ENCODE measurements at places on chromosomes 2 and 18.

DNA sequence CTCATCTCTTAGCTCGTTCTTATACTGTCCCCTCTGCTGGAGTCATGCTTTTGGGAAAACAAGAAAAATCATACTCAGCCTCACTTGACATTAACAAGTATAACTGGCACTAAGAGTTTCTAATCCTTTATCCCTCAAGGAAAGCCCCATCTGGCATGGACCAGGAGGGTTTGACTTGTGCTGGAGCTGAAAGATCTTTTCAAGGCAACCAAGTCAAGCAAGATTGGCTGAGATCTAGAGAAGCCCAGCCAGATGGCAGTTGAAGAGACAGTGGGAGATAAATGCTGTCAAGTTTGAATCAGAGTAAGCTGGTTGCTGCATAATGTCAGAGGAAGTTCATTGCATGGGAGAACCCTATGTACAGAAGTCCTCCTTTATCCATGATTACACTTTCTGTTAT is 336.5 kb upstream of the LRP1B start:
- DNase-seq, result no peak

- no peak for DNase-seq
Measured at GRCh38 chr18:9746958-9747357, 38.9 kb downstream of the RAB31 start.

GRCh38 chr2:170362871-170363631 is 185.1 kb downstream of the MYO3B start:
- DNase-seq, result no peak

GRCh38 chr2:224334726-224335125 is 67.2 kb downstream of the FAM124B start:
- no peak for DNase-seq

DNA sequence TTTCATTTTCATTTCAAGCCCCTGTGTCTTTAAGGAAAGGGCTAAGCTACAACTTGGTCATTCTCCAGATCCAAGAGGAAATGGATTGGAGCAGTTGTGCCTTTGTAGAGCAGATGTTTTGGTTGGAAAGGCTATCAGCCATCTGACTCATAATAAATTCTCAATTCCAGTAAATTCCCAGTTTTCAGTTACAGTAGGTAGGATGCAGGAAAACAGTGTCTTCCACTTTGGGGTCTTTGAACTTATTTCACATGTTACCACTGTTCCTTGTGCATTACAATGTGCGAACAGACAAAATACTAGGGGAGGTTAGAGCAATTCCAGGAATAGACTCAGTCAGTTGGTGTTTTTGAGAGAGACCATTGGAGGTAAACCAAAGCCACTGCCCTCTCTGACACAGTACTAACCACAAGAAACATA is 211.9 kb downstream of the BABAM2 start:
- DNase-seq, result peak; percentile 53

- DNase-seq, result no peak
Measured at GRCh38 chr18:35730691-35731370, 149.3 kb downstream of the GALNT1 start.

DNA sequence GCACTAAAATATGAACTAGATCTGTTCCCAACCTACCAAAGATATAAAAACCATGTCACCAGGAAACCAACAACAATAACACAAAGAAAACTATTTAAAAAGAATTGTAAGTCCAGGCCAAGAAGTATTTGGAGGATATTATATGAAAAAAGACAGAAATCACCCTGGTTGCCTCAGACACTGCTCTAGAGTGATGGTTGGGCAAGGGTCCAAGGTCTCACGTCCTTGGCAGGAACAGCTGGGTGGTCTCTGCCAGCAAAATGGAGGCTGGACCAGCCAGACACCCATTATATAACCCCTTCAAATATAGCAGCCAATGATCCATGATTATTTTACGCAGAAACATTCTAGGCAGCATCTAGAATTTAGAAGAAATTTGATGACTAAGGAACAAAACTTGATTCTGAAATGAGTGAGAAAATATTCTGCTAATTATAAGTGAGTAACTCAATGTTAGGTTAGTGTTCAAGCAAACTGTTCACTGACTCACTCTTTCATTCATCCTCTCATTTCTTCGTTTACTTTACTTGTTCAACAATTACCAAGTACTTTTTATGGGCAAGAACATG is 35.4 kb downstream of the MRPL35 start:
- no peak for DNase-seq

DNA sequence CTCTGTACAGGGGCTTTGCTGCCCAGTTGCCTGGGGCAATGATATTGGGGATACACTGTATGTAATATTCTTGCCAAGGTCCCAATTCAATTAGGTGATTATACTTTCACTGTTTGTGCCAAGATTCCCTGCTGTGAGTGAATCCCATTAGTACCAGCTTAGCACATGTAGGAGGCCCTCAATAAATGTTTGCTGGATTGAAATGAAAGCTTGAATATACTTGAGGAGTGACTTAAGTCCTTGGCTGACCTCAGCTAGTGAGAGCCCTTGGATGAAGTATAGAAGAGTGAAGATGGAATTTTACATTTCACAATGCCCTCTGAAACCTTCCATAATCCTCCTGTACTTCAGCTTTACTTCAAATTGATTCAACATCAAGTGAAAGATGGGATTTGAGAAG is 102.9 kb downstream of the GATA6 start:
- DNase-seq, result no peak

DNA sequence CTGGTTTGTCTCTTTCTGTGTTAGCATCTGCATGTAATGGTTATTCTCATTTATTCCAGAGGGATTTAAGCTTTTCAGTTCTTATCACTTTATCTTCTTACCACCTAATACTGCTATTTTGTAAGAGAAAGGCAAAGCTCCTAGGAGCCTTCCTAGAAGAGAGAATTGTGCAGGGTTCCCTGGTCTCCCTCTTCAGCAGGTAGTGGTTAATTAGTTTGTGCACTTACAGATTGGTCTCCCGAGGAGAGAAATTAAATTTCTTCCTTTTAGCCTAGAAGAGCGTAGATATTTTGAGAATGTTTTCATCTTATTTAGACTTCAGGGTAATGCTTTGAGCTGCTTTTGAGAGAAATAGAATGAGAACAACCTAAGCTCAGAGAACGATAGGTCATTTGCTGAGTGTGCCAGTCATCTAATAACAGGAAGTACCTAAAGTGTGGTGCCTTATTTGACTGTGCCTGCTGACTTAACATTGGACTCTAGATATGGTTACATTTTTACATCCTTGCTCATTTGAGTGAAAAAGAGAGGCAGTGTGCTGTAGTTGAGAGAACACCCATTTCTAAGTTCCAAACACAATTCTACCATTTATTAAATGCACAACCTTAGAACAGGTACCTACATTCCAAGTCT is 651.4 kb downstream of the STK39 start:
- no peak for DNase-seq

DNA sequence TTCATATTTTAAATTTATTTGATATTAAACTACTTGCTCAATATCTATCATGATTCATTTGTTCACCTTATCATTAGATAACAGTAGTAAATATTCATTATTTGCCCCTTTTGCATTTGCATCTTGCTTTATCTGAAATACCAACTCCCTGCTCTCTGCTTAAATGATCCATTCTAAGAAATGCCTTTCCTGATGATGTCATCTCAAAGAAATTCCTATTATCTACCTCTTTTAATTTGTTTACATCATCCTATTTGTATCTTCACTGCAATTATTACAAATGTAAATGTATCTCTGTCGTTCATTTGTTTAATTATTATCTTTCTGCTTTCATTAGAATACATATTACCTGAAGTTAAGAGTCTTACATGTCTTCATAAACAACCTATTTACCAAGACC is 549.9 kb downstream of the CBLN2 start:
- no peak for DNase-seq

DNA sequence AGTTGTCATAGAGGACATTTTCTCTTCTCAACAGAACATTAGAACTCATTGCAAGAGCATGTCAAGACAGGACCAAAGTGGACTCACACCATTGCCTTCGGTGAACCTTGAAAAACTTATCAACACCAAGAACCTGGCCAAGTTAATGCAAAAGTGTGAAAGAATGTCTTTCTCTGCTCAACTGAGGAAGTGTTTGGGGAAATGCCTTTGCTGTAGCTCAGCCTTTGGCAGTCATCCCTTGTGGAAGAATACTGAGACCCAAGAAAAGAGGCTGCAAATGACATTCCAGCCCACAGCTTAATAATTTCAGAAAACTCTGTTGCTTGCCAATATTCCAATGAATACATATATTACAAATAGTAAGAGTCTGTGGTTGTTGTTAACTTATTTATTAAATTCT is 728.8 kb upstream of the PIK3C3 start:
- no peak for DNase-seq

GRCh38 chr18:45653090-45653489 is 37.8 kb downstream of the SLC14A2 start:
- DNase-seq, result no peak

GRCh38 chr2:199495147-199495546 is 37.4 kb upstream of the SATB2 start:
- DNase-seq, result no peak

- DNase-seq, result no peak
Measured at GRCh38 chr18:62660691-62661090, 54.6 kb upstream of the PHLPP1 start.

DNA sequence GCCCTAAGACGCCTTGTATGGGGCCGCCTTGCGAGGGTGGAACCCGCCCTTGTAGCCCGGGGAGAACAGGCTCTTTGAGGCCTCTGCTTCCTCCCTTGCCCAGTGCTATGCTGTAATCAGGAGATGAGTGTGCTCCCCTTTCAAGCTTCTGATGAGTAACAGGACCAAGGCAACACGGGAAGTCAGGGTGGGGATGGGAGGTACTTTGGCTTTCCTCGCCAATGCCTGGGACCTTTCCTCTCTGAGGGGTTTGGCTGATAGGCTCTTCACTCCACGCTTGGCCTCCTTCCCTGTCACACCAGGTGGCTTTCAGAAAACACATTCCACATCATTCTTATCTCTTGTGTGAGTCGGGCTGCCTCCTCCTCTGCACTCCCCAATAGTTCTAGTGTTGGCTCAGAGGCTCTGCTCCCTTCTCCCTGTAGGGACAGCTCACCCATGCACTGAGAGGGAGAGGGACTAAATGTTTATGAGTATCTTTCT is 223.7 kb upstream of the TRIB2 start:
- no peak for DNase-seq

- DNase-seq, result no peak
Measured at GRCh38 chr2:142008135-142008744, 122.6 kb downstream of the LRP1B start.

Data from DMS 273 treated with DMSO at 0.1 percent for 48 hours (cell line).